A549 treated with ZK216348 at 1 μM for 4 hours (cell line): ENCODE measurements at places on chromosomes 11 and 22. TPM values are rescaled to one million over a fixed set of nuclear protein-coding genes. Genes with fewer than 3 reads are reported as not detected.

Gene CHRNA10
- 0.55 to 1.9 TPM (median 0.93 TPM) in 5 replicates for total RNA-seq

Gene NUP98
- 63.8 to 72.0 TPM (median 69.6 TPM) in 5 replicates for total RNA-seq

Gene KRTAP5-8
- not detected in 5 replicates for total RNA-seq

Gene RFPL3
- not detected in 5 replicates for total RNA-seq

Gene TSSK2
- total RNA-seq = not detected in 5 replicates

Gene C11orf97
- total RNA-seq = not detected in 5 replicates

Gene APOBEC3F
- 1.8 to 3.1 TPM (median 2.2 TPM) in 5 replicates for total RNA-seq

Gene P2RX6
- 0.40 to 1.1 TPM (median 0.64 TPM) in 5 replicates for total RNA-seq

Gene SLC1A2
- total RNA-seq = 0.05 to 0.32 TPM (median 0.09 TPM) in 4 of 5 replicates, not detected in the other

Gene RHOD
- total RNA-seq = 28.9 to 58.5 TPM (median 44.9 TPM) in 5 replicates

Gene APOBEC3G
- 0.15 TPM in 1 of 5 replicates, not detected in the others for total RNA-seq

Gene PPFIA1
- 23.5 to 32.1 TPM (median 31.2 TPM) in 5 replicates for total RNA-seq

Gene OR8G5
- not detected in 5 replicates for total RNA-seq

Gene IGLL5
- total RNA-seq = not detected in 5 replicates

Gene KCNK4
- total RNA-seq = 0.12 to 0.21 TPM (median 0.20 TPM) in 3 of 5 replicates, not detected in the others

Gene DENND5A
- 41.6 to 52.5 TPM (median 43.4 TPM) in 5 replicates for total RNA-seq

Gene NFRKB
- total RNA-seq = 10.0 to 14.7 TPM (median 13.9 TPM) in 5 replicates

Gene GPHA2
- not detected in 5 replicates for total RNA-seq

Gene BATF2
- total RNA-seq = 0.54 to 0.98 TPM (median 0.74 TPM) in 5 replicates

Gene ZNF202
- total RNA-seq = 9.8 to 13.5 TPM (median 10.5 TPM) in 5 replicates

Gene ASRGL1
- total RNA-seq = 12.7 to 13.7 TPM (median 13.1 TPM) in 5 replicates

Gene RAG1
- total RNA-seq = 0.05 to 0.27 TPM (median 0.18 TPM) in 4 of 5 replicates, not detected in the other

Gene ART1
- not detected in 5 replicates for total RNA-seq

Gene AHNAK
- 237 to 338 TPM (median 298 TPM) in 5 replicates for total RNA-seq

Gene ARHGAP32
- 2.9 to 6.8 TPM (median 4.5 TPM) in 5 replicates for total RNA-seq

Gene PKP3
- 23.3 to 42.5 TPM (median 38.8 TPM) in 5 replicates for total RNA-seq

Gene UCP2
- total RNA-seq = 69.4 to 85.8 TPM (median 75.8 TPM) in 5 replicates

Gene OR51B2
- total RNA-seq = not detected in 5 replicates

Gene SLN
- total RNA-seq = 0.42 to 1.6 TPM (median 0.91 TPM) in 5 replicates

Gene OR5T3
- total RNA-seq = not detected in 5 replicates

Gene MRGPRX4
- not detected in 5 replicates for total RNA-seq

Gene DTX4
- total RNA-seq = 3.9 to 5.3 TPM (median 4.6 TPM) in 5 replicates
